ENCODE measurements at places on chromosomes 12 and 14.
A peak's percentile ranks its signal among the peaks of the same experiment; 100 is the strongest.

GRCh38 chr12:53049571-53050318 lies at the start of gene TNS2:
Gene TNS2 (plus strand): TSS chr12:53050065. CDS start chr12:53050186, 121 bp downstream.
- DNase-seq: peak; percentile 75

DNA sequence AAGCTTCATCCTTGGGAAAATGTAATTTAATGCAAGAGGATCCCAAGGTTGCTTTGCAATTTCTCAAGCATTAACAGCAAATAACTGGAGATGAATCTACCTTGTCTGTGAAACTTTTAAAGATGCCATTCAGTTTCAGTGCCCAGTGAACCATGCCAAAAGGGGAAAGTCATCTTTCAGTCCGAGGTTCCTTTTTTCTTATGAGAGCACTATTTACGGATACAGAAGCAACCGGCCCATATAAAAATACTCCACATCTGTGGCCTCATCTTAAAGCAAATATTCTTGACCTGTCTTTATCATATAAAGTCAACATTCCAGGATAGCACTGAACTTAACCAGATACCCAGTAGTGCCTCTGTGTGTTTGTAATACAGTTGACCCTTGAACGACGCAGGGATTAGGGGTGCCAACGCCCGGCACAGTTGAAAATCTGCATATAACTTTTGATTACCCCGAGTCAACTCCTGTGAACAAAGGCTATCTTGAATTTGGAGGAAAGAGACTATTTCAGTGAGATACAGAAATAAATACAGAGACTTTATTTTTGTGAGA lies 209.4 kb downstream of the PCNX1 start:
- peak; percentile 88 for DNase-seq

GRCh38 chr14:68957775-68958174 lies 21.3 kb downstream of the ACTN1 start:
- no peak for DNase-seq

- DNase-seq: peak; percentile 28
Observed at GRCh38 chr14:58977366-58977765, 211.1 kb upstream of the DAAM1 start.

DNA sequence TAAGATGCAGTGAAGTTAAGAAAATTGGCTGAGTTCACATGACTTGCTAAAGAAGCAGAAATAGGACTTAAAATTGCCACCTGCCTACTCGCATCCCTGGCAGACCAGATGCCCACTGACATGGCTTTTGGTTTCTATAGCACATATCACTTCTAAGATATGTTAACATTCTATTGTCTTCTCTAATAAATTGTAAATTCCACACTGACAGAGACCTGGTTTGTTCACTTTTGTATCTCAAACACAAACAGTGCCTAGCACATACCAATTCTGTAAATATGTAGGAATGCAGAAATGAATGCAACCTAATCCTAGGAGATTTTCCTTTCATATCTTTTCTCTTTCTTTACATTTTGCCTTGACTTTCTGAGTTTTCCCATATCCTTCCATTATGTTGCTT lies 1047.6 kb downstream of the AACS start:
- no peak for DNase-seq

DNA sequence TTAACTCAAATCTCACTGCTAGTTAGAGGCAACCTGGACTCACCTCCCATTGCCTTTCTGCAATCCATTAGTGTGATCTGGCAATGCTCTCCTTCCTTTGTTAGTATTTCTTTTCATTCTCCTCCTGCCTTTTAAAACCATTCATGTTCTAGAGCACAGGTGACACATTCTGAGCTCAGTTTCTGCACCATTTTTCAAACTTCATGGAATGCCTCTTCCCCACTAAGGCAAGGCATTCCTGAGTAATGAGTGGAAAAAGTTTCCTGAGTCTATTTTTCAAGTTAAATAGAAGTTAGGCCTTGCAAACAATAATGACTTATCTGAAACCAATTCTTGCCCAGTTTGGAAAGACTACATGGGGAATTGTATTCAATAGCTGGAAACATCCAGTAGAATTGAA lies 1001.8 kb downstream of the BCL11B start:
- DNase-seq: no peak

- DNase-seq: peak; percentile 63
Observed at GRCh38 chr12:124626971-124627411, 59.6 kb upstream of the NCOR2 start.

DNA sequence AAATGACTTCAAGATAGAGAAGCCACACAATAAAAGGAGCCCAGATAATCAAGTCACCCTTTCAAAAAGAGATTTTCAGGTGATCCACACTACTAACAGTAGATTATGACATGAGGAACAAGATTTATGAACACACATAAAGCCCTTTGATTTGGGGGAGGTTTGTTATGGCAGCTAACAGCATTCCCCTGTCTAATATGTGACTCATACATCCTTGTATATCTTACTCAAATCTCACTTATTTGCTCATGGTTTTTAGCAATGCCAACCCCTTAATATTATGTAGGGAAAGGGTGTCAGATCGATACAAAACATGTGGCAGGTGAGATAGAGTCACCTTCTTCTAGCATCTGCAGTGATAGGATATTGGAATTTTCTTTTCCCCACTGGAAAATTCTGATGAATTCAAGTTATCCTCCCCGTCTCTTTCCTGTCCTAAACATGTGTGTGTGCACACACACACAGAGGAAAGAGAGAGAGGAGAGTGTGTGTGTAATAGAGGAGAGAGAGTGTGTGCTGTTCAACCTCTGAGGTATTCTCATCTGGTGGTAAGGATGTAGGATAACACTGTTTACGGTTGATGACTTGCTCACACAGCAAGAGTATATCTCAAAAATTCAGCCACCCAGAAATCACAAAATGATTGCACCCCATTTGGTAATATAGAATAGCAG lies 319.9 kb downstream of the KCNC2 start:
- peak; percentile 44 for DNase-seq

- no peak for DNase-seq
Observed at GRCh38 chr12:89176676-89177075, 175.6 kb downstream of the DUSP6 start.

Data from fibroblast of villous mesenchyme (primary cell).